ENCODE measurements at places on chromosomes 1 and 21. TPM values are rescaled to one million over a fixed set of nuclear protein-coding genes. Genes with fewer than 3 reads are reported as not detected.

MATN1 gene
- total RNA-seq: not detected

USP1 gene
- 27.1 TPM for total RNA-seq

RCC2 gene
- 45.7 TPM for total RNA-seq

PM20D1 gene
- total RNA-seq: not detected

PARS2 gene
- total RNA-seq: 4.7 TPM

MAP3K21 gene
- 0.89 TPM for total RNA-seq

NFIA gene
- 4.5 TPM for total RNA-seq

GBP5 gene
- total RNA-seq: not detected
